ENCODE measurements at places on chromosomes 11 and 22.
A peak's percentile ranks its signal among the peaks of the same experiment; 100 is the strongest.

- DNase-seq: no peak
Observed at GRCh38 chr22:20412474-20413216, 18.7 kb downstream of the ZNF74 start.

GRCh38 chr11:100789500-100789899 lies 102.4 kb downstream of the ARHGAP42 start:
- DNase-seq: no peak

GRCh38 chr11:114167771-114168448 lies 108.4 kb downstream of the ZBTB16 start:
- no peak for DNase-seq

- DNase-seq: no peak
Observed at GRCh38 chr22:43745411-43745770, 66.7 kb downstream of the EFCAB6 start.

- DNase-seq: no peak
Observed at GRCh38 chr11:93845181-93846092, 5.0 kb downstream of the VSTM5 start.

GRCh38 chr11:126680131-126680530 lies 320.4 kb downstream of the KIRREL3 start:
- DNase-seq: no peak

- DNase-seq: no peak
Observed at GRCh38 chr11:40202589-40203270, 1256.7 kb downstream of the LRRC4C start.

GRCh38 chr22:37411655-37412054 lies 15.6 kb downstream of the ELFN2 start:
- no peak for DNase-seq

DNA sequence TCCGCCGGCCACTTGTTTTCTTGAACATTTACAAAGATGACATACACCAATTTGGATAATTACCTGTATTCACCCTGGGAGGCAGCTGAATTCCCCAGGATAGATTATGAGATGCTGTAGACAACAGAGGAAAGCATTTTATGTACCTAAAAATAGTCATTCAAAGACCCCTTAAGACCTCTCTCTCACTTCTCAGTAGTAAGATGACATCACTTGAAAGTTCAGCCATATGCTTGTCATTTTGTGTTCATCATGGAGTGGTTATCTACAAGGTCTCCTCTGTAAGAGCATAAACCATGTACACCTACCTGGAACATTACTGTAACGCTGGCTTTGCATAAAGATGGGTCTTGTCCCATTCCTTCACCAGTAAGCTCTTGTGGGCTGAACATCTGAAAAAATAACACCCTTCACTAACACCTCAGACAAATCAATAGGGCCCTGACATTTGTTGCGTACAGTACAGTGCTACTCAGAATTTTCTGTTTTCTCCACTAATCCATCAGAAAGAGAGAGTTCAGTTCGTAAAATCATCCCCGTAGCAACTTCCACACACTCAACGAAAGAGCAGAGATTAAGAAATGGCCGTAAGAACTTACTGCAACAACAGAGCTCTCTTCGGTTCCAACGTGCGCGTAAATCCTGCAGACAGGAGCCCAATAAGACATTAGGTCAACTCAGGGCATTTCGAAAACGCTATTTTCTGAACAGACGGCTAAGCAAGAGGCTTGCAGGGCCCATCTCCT lies 15.6 kb upstream of the WDR74 start:
- no peak for DNase-seq

- DNase-seq: no peak
Observed at GRCh38 chr11:61861634-61862033, 29.7 kb downstream of the FADS3 start.

DNA sequence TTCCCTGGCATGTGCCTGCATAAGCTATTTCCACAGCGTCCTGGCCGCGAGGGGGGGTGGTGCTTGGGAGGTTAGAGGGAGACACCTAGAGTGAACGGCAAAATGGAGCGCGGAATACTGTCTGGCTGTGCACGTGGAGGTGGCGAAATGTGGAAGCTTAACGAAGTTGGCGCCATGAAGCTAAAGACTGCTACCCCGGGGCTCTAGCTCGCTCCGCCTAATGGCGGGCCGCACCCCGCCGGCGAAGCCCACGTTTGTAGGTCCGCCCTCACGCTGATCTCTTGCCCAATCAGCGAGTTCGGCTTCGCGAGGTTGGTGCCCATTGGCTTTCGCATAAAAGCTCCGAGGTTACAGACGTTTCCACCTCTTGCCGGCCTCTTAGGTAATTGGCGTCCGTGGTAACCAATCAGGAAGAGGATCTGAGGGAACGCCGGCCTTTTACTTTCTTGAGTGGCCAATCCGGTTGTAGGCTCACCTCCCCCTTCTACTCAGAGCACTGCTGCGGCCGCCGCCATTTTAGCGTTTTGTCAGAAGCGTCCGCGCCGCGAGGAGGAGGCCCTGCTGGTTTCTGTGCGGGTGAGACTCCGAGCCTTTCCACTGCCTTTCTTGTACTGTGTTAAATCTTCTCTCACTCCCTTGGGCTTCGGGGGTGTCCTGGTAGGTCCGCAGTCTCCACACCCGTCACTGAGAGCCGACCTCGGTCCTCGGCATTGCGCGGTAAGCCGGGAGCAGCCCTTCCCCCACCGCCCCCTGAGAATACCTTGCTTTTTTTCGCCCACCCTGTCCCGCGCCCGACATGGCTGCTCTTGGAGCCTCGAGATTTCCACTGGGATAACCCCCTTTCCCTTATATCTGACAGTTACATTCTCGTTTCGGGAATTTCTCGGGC lies at the start of gene RBM4:
Gene RBM4, plus strand, starts transcription at position 527 of the 889 bp plus-strand sequence. CDS start 1,009 bp downstream, outside the sequence.
- DNase-seq: peak; percentile 96

DNA sequence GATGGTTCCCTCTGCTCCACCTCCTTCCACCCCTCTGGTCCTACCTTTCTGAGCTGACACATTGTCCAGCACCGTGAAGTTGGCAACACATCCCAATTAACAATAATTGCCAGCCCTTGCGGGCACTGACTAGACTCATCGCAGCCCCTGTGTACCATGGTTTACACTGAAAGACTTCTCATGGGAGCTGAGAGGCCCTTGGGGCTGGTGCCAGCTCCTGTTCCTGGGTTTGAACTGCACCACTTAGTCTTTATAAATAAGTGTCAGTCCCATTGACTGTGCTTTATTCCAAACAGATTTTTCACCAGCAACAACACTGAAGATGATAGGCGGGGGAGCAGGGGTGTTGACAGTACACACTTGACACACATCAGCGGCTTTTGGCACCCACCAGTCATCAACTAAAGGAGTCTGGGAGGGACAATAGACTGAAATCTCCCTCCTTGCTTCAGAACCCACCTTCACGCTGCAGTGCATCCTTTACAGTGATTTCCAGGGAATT lies 447.3 kb downstream of the NTM start:
- DNase-seq: no peak

DNA sequence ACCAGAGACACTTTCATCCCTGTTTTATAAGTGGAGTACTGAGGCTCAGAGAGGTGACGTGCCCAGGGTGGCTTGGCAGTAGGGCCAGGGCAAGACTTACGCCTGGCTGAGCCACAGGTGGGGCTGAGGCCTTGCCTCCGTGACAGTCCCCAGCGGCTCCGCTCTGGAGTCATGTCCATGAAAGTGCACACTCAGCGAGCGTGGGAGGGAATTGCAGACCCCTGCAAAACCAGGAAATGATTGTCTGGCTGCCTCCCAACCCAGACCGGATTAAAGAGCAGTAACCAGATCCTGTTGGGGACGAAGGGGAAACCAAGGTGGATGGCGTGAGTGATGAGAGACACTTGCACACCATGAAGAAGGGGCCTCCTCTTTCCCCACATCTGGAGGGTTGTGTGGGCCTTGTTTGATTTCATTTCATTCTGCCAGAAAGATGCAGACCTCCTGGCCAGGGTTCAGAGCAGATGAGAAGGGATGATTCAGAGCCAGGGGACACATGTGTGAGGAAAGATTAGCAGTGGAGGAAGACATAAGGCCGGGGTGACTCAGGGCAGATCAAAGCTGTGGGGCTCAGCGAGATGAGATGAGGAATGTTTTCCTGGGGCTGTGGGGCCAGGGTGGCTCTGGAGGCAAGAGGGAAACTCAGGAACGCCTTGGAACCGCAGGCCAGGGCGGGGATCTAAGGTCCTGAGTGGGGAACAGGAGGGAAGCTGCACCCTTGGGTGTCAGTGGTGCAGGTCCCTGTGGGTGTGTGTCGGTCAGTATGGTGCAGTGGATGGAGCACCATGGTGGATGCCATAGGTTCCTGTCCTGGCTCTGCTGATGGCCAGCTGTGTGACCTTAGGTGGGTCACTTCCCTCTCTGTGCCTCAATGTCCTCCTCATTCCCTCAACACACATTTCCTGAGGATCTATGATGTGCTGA lies 29.9 kb upstream of the LRRC32 start:
- peak; percentile 17 for DNase-seq

- no peak for DNase-seq
Observed at GRCh38 chr11:102957953-102958352, 2.4 kb upstream of the MMP13 start.

DNA sequence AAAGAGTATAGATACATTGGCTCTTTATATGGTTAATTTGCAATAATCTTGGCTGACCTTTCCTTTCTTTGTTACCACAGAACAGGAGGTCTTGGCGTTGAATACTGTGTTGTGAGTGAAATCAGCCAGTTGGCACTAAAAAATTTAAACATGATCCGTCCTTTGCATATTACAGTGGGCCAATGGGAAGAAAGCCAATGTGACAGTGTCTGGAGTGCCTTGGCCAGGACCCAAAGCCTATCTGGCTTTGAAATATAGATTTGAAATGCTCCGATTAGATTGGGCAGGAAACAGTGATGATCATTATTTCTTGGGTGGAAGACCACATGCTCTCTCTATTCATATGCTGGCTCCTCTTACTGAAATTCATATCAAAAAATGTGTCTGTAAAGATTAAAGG lies 339.6 kb upstream of the ANO3 start:
- DNase-seq: no peak

Data from stimulated activated CD4-positive, alpha-beta T cell treated with anti-CD3 and anti-CD28 coated beads, Interleukin-15, amount 100 ng/mL, for 24 hours (primary cell).